ENCODE measurements at places on chromosomes 16 and 17.

DNA sequence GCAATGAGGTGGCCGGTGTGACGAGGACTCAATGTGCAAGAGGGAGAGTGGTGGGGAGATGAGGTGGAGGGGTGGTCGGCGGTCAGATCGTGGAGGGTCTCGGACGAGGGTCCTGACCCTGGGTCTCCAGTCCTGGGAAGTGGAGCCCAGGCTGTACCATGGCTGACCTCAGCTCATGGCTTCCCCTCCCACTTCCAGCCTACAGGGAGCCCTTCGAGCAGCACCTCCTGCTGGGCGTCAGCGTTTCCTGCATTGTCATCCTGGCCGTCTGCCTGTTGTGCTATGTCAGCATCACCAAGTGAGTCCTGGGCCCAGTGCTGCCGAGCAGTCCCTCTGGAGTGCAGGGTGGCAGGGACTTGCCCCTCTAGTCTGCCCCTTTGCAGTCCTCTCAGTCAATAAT, 41.8 kb downstream of the IL4R start:
- no peak for DNase-seq

DNA sequence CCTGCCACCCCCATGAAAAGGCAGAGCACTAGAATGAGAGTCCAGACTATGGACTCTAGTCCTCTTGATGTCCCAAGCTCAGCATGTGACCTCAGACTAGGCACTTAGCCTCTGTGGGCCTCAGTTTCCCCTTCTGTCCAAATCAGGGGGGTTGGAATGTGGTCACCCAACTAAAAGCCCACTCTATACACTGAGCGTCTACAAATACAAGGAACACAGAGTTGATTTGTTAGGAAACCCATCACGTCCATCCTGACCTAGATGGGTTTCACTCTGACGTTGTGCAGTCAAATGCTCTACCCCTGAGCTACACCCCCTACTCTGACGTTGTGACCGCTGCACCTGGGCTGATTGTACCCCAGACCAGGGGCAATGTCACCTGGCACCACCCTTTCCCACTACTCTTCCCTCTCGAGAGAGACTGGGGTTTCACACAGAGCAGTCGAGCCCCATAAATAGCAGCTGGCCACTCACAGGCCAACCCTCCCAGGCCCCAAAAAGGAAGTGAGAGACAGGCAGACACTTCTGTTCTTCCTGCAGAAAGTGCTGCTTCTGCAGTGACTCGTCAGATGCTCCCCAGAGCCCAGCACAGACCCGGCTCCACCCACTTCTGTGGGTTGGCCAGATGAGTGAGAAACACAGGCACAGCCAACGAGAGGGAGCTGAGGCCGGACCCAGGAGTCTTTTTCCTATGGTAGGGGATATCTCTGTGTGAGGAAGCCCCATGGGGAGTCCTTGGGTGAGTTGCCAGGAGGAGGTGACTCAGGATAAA, 16.1 kb upstream of the TNFRSF13B start:
- DNase-seq = peak; percentile 61

- no peak for DNase-seq
These were observed 10.9 kb downstream of the ZNF18 start for GRCh38 chr17:11986179-11986941.

GRCh38 chr17:34851961-34852540, 109.2 kb downstream of the CCT6B start:
- DNase-seq = no peak

DNA sequence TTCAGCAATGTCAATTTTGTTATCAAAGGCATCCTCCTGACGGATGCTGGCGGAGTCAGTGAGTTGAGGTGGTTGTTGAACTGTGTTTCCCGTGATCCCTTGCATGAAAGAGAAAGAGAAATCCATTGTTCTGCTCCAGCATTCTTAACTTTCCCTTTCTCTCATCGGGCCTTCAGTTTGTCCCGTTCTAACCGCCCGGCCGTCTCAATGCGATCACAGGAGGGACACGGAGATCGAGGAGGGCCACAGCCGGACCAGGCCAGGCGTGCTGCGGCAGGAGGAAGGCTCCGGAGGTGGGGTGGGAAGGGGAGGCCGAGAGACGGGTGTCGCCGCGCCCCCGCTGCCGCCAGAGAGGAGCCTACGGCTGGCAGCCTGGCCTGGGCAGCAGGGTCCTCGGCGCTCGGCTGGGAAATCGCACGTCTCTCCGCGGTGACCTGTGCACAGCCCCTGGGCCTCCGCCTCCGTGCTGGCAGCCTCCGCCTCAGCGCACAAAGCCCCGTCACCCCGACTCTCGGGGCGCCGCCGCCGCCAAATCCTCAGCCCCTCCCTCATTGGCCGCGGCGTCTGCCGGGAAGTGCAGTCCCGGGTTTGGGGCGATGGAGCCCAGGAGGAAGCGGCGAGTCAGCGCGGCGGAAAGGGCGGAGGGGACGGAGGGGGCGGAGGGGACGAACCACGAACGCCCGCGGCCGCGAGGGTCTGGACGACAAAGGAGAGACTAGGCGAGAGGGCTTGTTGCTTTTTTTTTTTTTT, 38.1 kb downstream of the SOST start:
- DNase-seq = peak; percentile 45

DNA sequence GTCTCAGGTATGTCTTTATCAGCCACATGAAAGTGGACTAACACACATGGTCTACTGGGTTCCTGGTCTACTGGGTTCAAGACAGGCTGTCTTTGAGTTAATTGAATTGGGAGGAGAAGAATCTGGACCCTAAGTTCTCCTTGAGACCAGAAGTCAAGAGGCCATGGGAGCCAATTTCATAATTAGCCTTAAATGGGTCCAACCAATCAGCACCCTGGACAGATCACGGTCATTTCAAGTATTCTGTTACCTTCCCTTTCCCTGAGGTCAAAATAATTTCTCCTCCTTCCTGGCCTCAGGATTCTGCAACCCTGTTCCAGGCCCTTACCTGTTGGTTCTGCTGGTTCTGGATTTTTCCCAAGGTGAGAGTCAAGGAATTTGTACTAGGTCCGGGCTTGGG, 23.8 kb downstream of the OSBPL7 start:
- no peak for DNase-seq

- no peak for DNase-seq
These were observed 5.7 kb upstream of the KRT13 start for GRCh38 chr17:41511116-41511515.

Data from C1 segment of cervical spinal cord (tissue), 14 donors.